Stimulated activated CD8-positive, alpha-beta memory T cell treated with anti-CD3 and anti-CD28 coated beads, Interleukin-2, amount 100 ng/mL, for 48 hours (primary cell): ENCODE measurements at places on chromosomes 4 and X.

- no peak for DNase-seq
Observed at GRCh38 chr4:121819216-121819965, 4.3 kb downstream of the CCNA2 start.

GRCh38 chr4:20464381-20464780 lies 212.7 kb downstream of the SLIT2 start:
- DNase-seq: no peak

- no peak for DNase-seq
Observed at GRCh38 chrX:24860140-24860539, 155.6 kb downstream of the ARX start.

DNA sequence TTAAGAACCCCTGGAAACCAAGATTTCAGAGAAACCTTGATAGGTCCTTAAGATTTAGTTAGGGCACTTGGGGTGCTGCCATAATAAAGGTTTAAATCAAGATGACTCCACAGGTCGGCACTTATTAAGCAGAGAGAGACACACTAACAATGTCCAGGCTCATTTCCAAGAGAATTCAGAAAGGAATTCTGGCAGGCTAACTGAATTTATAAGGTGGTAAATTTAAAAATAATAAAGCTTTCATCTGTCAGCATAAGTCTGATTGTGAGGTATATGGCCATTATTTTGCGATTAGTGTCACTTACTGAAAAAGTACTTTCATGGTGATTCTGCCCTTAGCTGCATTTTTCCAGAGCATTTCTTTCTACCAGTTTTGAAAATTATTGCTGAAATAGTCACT lies 472.7 kb downstream of the ARAP2 start:
- no peak for DNase-seq

DNA sequence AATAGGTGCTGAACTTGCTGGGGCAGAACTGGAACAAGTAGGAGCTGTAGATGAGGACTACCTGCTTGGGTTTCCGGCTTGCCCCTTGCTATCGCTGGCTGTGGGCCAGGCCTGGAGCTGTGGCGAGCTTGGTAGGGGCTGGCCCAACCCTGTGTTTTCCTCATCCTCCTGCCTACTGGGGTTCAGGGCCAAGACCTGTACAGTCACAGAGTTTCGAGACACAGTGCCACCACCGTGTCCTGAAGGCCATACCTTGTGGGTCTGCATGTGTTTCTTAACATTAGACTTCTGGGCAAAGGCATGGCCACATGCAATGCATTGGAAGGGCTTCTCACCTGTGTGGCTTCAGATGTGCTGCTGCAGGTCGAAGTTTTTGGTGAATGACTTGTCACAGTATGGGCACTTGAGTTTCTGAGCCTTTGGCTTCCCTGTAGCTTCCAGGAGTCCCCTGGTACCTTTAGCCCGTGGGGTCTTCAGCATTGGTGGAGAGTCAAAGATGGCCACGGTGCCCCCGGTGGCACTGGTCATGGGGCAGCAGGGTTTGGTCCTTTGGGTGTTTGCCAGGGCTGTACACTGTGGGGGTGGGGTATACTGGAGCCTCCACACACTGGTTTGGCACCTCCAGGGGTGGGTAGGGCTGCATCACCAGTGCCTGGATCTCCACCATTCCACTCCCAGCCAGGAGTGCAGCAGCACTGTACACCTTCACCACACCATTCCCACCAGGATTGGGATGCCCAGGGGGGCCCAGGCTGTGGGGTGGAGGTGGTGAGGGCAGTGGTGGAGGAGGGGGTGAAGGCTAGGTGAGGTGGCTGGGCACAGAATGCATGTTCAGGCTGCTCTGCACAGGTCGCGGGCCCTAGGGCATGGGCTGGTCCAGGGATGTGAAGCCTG lies 52.1 kb downstream of the CFAP299 start:
- DNase-seq: no peak

- no peak for DNase-seq
Observed at GRCh38 chr4:145130788-145131399, 32.8 kb downstream of the ABCE1 start.

GRCh38 chr4:100306018-100306417 lies 115.8 kb upstream of the DDIT4L start:
- no peak for DNase-seq

- DNase-seq: no peak
Observed at GRCh38 chrX:73448379-73448778, 1.5 kb downstream of the CDX4 start.

- DNase-seq: no peak
Observed at GRCh38 chr4:142272452-142272851, 573.6 kb downstream of the INPP4B start.

DNA sequence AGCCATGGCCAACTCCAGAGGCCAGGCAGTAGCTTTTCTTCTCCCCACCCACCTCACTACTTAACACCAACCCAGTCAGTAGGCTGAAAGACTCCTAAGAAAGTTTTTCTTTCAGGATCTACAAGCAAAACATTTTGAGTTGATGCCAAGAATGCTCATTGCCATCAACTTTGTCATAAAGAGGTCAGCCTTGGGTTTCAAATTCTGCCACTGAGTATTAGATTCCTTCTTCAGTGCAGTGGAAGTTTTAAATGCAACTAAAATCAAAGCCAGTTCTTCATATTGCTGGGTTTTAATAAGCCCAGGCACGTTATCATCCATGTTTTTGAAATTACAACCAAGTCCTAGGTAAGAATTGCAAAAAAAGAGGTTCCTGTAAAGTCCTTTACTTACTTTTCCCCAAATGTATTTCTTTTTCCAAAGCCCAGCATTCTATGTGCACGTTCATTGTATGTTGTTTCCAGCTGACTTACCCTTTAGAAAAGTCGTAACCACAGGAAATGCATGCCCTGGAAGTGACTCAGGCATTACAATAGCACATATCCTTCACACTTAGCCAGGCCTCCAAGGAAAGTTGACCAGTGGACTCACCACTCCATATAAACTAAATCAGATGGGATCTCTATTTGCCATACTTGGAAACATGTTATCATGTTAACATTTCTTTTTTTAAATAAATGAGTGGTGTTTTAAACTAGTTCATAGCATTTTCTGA lies 229.9 kb downstream of the SOX3 start:
- DNase-seq: no peak

DNA sequence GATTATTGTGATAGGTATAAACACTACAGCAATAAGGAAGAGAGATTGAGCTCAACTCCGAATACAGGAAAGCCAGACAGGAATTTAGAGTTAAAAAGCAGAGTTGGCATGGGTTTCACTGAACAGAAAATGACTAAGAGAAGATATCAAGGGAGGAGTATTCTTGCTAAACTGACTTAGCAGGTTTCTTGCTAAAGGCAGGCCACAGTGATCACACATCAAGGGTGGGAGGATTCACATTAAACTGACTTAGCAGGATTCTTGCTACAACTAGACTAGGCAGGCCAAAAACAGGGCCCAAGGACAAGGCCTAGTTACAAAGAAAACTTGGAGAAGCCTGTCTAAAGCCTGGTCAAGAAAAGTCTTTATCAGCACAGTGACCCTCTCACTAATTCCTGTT lies 195.1 kb downstream of the MAGEB5 start:
- DNase-seq: no peak

DNA sequence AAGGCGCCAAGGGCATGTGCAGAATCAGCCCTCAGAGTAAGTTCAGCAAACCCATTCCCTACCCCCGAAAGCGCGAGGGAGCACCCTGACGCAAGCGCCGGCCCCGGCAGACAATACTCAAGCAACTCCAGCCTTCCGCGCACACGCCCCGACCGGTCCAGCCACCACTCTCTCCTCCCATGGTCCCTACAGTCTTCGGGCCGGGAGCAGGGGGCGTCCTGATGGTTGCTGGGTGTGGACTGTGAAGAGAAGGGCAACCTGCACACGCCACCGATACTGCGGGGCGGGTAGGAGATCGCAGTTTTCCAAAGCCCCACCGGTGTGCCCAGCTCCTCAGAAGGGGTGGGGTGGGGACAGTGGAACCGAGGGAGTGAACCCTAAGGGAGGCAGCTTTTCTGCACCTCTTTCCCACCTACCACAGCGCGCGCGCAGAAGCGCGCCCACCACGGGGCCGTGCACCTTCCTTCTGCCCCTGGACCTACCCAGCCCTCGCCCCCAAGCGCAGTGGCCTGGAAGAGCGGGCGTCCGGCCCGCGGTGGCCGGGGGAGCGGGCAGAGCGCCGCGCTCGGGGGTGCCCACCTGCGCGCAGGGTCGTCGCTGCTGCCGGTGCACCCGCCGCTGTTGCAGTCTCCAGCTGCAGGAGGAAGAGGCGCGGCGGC lies 650.2 kb upstream of the DIPK2B start:
- DNase-seq: peak; percentile 13

- peak; percentile 46 for DNase-seq
Observed at GRCh38 chr4:48017108-48017571, 568 bp downstream of the NIPAL1 start.

DNA sequence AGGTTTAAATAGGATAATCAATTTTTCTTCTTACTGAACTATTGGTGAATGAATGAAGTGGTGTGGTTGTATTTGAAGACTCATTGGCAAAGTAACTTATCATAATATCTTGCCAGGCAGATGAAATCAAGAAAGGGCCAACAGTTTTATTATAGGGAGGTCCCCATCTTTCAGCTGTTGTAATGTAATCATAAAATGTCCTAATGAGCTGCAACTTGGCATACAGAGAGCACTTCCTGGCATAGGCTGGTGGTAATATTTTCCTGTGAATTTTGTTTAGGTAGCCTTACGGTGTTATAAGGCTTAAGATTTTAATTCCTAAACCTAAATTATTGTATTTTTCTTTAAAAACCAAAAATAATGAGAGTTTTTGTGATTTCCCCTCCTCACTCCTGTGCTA lies 17.5 kb downstream of the FHIP1A start:
- no peak for DNase-seq

- no peak for DNase-seq
Observed at GRCh38 chr4:839675-840443, 13.9 kb upstream of the CPLX1 start.

DNA sequence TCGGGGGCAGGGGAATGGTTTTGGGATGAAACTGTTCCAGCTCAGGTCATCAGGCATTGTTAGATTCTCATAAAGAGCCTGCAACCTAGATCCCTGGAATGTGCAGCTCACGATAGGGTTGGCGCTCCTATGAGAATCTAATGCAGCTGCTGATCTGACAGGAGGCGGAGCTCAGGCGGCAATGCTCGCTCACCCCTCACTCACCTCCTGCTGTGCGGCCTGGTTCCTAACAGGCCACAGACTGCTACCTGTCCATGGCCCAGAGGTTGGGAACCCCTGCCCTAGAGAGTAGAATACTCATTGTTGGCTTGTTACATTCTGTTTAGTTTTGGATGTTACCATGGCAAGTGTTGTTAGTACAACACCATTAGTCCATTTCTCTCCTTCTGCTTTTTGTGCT lies 40.8 kb upstream of the STX18 start:
- no peak for DNase-seq

GRCh38 chr4:144647095-144647561 lies 1.2 kb downstream of the HHIP start:
- DNase-seq: no peak

DNA sequence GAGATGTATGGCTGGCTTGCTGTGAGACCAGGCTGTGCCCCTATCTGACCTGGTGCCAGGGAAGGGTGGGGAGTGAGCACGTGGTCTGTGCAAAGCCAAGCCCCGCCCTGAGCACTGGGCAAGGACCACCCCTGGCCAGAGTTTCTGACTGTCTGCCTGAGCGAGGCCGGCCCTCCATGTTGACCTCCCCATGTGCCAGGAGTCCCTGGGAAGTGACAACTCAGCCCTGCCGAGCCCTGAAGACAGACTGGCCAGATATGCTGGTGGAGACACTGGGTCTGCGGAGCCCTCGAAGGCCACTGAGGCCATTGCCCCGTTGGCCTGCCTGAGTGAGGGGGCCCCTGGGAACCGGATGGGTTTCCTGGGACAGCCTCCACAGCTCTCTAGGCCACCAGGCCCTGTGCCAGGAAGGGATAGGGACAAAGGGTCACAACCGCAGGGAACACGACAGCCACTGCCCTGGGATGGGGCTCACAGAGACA lies 7.1 kb upstream of the BGN start:
- no peak for DNase-seq

DNA sequence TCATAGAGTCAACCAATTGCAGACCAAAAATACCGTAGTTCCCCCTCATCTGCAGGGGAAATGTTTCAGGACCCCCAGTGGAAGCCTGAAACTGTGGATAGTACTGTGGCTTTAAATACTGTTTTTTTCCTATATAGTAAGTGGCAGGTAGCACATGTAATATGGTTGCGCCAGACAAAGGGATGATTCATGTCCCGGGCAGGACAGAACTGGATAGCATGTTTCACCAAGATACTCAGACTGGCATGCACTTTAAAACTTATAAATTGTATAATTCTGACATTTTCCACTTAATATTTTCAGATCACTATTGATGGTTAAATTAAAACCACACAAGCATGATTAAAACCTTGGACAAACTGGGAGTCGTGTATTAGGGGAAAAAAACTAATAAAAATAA lies 276.3 kb upstream of the AGA start:
- no peak for DNase-seq

- DNase-seq: no peak
Observed at GRCh38 chr4:38605181-38605752, 58.7 kb upstream of the KLF3 start.

DNA sequence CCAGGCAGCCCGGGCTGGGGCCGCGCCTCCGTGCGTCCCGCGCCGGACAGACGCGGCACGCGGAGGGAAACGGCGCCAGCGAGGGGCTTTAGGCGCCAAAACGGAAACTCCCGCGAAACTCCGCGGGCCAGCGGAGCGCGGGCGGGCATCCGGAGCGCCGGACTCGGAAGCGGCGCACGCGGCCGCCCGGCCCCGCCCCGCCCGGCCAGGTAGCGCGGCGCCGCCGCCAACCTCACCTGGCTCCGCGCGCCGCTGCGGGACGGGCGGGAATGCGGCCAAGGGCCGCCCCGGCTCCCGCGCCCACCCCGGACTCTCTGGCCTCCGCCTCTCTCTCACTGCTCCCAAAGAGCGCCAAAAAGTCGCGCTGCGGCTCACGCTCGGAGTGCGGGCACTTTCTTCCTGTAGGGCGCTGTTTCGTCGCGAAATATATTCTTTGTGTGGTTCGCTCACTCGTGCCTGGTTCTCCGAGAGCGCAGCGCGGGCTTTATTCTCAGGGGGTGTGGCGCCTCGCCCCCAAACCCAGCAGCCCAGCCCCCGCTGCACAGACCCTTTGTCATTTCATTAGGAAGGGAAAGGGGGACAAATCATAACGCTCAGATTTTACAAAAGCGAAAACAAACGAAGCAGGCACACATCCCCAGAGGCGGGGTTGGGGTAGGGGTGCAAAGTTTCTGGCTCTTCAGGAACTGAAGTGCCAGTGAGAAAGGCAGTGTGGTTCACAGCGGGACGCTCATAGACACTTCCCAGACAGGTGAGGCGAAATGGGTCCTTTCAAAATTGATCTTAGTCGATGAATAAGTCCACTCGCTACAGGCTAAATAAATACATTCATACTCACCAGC lies 961 bp upstream of the MBNL3 start:
- no peak for DNase-seq

- DNase-seq: no peak
Observed at GRCh38 chr4:171667906-171668305, 145.3 kb upstream of the GALNTL6 start.

DNA sequence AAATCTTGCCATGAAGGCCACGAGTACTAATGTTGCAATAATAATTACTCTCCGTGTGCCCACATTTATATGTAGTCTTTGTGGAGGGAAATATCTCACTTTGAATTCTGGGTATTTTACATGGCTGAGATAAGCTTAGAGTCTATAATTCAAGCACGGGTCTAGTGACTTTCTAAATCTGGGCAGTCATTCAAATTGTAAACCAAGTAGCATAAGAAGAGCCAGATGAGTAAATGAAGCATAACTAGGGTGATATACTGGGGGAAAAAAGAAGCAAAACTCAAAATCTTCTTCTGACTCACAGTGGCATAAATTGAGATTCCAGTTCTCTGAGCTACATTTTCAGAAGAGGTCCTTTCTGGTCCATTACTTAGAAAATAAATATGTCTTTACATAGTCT lies 53.0 kb downstream of the MAPK10 start:
- no peak for DNase-seq

- no peak for DNase-seq
Observed at GRCh38 chr4:126124818-126125217, 810.1 kb downstream of the FAT4 start.
